ENCODE measurements at places on chromosomes 4 and X. TPM values are rescaled to one million over a fixed set of nuclear protein-coding genes. Genes with fewer than 3 reads are reported as not detected.

Gene PPP4R3C
- total RNA-seq: not detected

Gene DNASE1L1
- total RNA-seq: 20.7 TPM

DNA sequence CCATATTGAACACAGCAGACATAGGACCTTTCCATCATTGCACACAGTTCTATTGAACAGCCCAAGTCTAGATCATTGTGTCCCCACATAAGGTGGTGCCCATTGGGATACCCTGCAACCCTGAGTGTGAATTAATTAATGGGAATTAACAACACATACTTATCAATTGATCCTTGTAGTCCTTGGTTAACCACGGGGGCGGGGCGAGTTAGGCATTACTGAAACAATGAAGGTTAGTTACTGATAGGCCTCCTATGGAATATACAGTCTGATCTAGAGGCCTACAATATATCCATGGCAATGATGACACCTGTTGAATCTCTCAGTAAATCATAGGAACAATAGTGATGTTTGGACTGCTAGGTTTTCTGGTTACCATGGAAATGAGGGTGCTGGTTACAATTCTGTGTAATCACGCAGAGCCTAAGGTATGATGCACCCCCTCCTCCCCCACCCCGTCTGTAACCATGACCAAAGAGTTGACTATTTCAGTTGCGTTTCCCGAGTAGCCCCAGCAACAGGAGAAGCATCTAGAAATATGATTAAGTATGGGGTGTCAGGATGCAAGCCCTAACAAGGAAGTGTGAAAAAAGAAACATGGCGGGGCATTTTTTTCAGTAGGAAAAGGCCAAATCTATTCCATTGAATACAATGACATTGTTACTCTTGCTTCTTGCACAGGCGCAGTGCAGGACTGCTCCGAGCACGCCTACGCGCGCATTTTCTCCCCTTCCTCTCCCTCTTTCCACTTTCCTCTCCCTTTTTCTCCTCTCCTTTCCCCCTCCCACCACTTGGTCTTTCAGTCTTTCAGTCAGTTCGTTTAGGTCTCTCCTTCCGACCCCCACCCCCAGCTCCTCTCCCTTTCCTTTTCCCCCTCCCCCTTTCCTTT, 677 bp upstream of the NONO start:
- DNase-seq: peak; percentile 41

Gene DSPP
- total RNA-seq: not detected

Gene MAOA
- total RNA-seq: 3.5 TPM

GRCh38 chrX:20663336-20663735, 396.6 kb upstream of the RPS6KA3 start:
- DNase-seq: no peak

Gene PAGE2B
- total RNA-seq: not detected

Gene MAGEA11
- total RNA-seq: not detected

Gene PROM1
- total RNA-seq: 41.9 TPM

- DNase-seq: no peak
These were observed 429.9 kb downstream of the AFF2 start for GRCh38 chrX:148930206-148930729.

DNA sequence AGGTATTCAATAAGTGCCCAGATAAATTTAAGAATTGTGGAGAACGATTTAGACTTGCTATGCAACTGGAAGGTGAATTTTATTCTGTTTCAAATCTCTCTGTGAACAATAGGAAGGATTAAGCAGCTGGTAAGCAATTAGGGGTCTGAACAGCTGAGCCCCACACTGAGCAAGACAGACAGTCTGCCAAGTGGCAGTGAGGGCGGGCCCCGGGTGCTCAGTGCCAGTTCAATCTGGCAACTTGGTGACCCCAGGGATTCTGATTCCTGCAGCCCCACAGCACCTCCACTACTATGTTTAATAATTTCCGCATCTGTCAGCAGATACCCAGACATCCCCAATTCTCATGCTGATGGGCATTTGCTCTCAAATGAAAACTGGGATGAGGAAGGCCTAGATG, 317.3 kb downstream of the PPP1R2C start:
- no peak for DNase-seq

DNA sequence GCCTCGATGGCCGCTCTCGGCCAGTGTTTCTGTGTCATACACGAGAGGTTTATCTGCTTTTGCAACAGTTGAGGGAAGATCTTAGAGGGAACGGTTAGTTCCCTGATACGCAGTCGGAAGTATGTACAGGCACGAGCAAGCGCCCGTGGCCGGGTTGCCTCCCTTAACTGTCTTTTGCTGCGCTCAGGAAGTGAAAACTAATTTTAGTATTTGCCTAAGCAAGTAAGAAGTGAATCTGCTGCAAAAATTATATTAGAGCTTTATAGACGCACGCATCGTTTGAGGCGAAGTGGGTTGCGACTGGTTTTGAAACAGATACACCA, 695 bp downstream of the MTM1 start:
- DNase-seq: no peak

DNA sequence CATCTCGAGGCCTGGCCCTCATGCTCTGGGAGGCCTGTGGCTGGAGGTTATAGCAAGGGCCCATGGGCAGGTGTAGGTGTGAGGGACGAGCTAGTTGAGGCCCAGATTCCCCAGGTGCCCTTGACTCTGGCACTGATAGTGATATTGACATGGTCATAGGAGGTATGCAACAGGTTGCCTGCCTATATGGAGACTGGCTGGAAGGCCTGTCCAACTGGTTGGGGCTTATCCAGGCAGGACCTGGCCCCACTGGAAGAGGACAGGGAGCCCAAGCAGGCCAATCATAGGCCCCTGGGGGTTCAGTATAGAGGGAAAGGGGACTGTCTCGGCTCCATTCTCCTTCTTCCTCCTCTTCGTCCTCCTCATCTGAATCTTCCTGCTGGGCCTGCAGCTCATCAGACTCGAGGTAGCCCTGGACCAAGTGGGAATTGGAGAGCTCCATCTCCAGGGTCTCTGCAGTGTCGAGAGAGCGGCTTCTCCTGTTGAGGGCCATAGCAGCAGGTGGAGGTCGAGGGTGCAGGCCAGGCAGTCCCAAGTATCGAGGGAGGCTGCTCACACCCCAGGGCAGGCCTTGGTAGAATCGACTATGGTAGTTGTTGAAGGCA, 15.3 kb downstream of the AMER1 start:
- DNase-seq: no peak

Gene ELMOD2
- 15.8 TPM for total RNA-seq

- DNase-seq: no peak
These were observed 37.3 kb upstream of the SPANXN2 start for GRCh38 chrX:143757887-143758286.

DNA sequence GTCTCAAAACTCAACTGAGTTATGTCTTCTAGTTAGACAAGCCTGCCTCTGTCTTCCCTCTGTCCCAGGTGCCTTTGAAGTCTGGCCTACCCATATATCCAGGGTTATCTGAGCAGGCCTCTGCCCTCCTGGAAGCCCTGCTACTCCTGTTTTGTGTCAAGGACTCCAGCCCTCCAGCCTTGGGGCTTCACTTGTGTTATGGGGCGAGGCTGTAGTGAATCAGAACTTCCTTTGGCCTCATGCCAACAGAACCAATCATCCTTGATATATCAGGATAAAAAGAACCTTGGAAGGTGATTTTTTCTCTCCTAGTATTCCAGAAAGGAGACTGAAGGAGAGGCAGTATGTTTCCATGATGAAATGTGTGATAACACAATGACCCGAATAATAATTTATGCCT, 8.9 kb upstream of the ADGRG4 start:
- DNase-seq: no peak

- DNase-seq: no peak
These were observed 681.5 kb upstream of the EPHA5 start for GRCh38 chr4:66351761-66352160.

Gene BST1
- 13.0 TPM for total RNA-seq

DNA sequence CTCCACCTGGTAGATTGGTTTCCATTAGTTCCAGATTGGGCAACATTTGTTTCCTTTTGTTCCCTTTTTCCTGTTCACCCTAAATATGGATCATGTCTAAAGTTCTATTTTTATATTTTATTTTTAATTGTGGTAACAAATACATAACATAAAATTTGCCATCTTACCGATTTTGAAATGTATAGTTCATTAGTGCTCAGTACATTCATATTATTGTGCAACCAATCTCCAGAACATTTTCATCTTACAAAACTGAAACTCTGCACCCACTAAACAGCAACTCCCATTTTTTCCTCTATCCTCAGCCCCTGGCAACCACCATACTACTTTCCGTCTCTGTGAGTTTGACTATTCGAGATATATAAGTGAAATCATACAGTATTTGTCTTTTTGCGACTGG, 14.2 kb upstream of the RPS6KA3 start:
- DNase-seq: no peak

- DNase-seq: no peak
These were observed 37.5 kb upstream of the EDA2R start for GRCh38 chrX:66676413-66676812.

DNA sequence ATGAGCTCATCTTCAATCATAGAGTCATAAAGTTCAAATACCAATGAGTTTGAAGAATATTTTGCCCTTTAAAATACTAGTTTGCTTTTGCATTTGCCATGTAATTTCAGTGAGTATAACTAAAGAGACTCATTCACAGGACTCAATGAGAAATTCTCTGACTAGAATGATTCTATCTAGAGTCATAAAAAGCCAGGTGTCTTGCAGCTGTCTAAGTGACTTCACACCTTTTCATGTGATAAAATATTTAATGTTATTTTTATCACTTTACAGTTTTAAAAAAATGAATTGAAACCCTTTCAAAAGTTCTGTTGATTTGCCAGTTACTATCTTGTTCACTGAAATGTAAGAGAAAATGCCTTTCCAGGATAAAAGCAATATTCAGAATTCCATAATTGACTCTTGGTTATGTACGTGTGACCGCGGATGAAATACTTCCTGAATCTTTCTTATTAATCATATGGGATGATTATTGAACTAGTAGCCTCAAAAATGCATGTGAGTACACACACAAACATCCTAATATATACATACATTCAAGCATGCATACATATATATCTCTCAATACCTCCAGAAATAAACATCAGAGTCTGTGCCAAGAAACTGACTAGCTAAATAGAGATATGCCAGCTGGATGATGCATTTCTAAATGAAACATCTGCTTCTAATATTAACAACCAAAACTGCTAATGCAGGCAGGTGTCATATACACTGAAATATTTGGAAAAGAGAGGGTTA, 87.0 kb downstream of the GABRB1 start:
- DNase-seq: no peak

DNA sequence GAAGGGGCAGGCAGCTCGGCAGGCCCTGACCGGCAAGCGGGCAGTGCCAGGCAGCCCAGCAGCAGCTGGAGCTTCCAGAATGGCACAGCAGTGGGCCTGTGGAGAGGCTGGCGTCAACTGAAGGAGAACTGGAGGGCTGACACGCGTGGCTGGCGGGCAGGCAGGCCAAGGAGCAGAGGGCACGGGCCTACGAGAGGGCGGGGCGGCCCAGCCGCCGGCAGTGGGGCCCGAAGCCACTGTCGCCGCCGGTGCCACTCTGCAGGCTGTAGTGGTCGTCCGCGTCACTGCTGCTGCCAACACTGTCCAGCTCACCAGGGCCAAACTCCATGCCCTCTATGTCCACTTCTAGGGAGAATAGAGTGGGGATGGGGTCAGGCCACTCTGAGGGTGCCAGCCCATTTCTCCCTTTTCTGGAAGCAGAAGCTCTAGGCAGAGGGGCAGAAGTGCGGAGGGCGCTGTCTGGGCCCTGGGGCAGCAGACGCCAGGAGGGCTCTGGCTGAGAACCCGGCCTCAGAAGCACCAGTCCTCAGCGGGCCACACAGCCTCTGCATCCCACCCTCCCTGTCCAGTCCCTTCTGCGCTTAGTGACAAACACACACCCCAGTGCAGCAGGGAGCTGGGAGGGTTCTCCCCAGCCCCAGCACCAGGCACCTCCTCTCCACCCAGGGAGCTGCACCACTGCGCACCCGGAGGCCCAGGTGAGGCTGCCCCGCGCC, 8.6 kb upstream of the HAUS3 start:
- no peak for DNase-seq

Gene SLC38A5
- 15.7 TPM for total RNA-seq

- no peak for DNase-seq
These were observed 8.5 kb downstream of the FMR1 start for GRCh38 chrX:147920161-147920666.

Gene DNAAF6
- not detected for total RNA-seq

GRCh38 chrX:132086672-132087071, 41.1 kb downstream of the FRMD7 start:
- DNase-seq: no peak

DNA sequence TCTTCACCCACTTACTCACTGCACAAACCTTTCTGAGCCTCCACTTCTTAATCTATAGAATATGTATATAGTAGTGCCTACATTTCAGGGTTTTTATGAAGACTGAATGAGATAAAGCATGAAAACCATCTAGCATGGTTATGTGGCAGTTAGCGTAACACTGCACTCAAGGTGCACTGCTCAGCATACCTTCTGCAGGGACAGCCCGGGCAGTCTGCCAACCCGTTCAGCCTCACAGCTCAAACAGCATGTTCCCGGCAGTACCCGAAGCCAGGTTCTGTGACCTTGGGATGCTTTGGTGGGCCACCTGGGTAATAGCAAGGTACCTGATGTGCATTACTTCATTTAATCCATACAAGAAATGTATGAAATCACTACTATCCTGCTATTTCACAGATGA, 81.4 kb downstream of the DOCK11 start:
- no peak for DNase-seq

- DNase-seq: no peak
These were observed 71.8 kb downstream of the FAM13A start for GRCh38 chr4:88985088-88985773.

Gene XAGE1B
- not detected for total RNA-seq

DNA sequence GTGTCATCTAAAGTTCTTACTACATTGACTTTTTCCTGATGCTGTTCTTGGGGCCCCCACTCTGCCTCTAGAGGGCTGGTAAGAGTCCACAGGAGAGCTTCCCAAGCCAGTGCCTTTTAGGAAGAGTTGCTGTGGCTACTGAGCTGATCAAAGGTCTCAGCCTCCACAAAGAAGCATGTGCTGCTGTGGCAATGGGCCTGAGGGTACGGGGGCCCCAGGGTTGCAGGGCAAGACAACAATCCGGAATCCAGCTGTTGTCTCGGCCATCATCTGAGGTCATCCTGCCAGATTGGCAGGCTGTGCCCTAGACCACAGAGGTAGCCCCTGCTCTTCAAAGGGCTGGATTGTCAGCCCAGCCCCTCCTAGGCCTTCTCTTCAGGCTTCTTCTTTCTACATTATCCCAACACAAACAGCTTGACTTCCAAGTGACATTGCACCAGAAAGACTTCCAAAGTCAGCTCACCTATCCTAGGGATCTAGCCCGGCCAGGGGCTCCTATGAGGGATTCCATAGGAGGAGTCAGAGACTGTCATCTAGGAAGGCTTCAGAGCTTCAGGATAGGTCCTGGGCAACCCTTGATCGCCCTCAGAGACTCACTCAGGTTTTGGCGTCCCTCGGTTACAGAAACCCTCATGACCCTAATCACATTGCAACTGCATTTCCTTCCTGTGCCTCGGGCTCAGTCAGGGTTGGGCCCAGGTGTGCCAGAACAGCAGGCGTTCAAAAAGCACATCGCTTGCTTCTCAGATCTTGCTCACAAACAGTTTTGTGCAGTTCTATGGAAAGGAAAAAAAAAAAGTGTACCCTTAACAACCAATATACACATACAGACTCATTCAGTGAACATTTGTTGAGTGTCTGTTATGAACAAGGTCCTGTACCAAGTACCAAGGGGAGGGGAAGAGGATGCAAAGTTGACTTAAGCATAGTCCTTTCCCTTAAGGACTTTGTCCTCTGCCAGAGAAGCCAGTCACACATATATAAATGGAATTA, 27.8 kb downstream of the SLC25A5 start:
- DNase-seq: no peak

Gene VSIG4
- not detected for total RNA-seq

All from epithelial cell of proximal tubule (primary cell).